WTC11 (cell line): ENCODE measurements at places on chromosomes 12 and 14.

GRCh38 chr14:20262642-20263128 is 23.6 kb downstream of the OR11H4 start:
- DNase-seq = no peak

DNA sequence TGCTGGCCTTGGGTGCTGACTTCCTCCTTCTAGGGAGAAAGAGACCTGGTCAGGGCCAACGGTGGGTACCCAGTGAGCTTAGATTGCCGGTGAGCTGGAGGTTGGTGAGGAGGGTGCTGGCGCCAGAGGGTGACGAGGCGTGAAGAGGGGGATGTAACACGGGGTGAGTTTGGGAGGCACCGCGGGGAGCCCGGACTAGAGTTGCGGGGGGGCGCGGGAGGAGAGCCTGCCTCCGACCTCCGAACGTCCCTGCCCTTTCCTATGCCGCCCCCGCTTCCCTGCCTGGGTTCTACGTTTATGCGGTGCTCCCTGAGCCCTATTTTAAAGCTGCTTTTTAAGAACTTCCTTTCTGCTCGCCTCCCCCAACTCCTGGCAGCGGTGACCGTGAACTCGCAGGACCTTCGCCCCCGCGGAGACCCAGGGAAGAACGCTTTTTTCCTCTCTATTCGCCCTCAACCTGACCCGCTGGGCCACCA is 18.6 kb downstream of the OR6S1 start:
- DNase-seq = no peak

DNA sequence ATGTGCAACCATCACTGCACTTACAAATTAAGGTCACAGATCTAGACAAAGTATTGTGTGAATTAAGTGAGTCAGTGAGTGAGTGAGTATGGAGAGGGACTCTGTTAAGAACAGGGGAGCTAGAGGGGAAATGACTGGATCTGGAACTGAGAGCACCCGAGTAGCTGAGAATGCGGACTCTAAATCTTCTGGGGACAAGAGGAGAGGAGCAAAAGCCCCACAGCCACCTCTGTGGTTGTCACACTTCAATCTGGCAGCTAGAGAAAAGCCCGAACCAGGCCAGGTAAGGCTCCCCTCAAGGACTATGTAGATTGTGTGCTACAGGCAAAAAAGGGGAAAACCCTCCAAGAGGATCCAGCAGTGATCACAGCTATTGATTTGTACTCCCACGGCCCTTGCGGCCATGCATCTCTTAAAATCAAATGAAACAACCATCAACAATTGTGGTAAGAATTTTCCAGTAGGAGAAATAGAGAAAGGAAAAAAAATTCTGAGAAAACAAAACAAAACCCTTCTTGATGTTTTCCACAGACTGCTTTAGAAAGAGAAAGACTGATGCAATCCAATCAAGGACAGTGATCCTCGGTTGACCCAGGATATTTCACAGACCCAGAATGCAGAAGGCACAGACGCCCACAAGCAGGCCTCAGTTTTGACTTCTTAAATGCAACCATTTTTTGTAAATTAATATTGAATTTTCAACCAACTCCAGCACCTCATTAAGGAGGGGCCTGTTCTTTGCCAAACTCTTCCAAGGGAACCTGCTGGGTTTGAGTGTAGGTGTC is 109.6 kb downstream of the SLC38A6 start:
- DNase-seq = no peak

- no peak for DNase-seq
Measured at GRCh38 chr12:34288963-34289345, 266.7 kb downstream of the ALG10 start.

- DNase-seq = no peak
Measured at GRCh38 chr12:117662220-117662619, 300.8 kb upstream of the NOS1 start.

GRCh38 chr12:64824500-64825142 is at the start of gene TBC1D30:
TBC1D30 (plus strand) TSS chr12:64824647; CDS start chr12:64824880, 233 bp downstream.
- DNase-seq = peak; percentile 47

GRCh38 chr14:59633486-59633885 is 56.9 kb upstream of the CCDC175 start:
- DNase-seq = no peak

DNA sequence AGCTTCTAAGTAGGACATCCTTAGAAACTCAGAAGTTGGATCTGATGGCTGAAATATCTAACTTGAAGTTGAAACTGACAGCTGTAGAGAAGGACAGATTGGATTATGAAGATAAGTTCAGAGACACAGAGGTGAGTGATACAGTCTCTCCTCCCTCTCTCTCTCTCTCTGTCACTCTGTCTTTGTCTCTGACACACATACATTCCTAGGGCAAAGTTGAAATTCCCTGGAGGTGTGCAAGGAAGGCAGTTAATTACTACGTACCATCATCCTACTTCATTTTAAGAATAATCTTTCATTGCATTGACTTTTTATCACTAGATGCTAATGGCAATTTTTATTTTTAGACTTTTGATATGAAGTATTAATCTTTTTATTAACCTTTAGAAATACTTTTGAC is 46.2 kb upstream of the REP15 start:
- DNase-seq = no peak

DNA sequence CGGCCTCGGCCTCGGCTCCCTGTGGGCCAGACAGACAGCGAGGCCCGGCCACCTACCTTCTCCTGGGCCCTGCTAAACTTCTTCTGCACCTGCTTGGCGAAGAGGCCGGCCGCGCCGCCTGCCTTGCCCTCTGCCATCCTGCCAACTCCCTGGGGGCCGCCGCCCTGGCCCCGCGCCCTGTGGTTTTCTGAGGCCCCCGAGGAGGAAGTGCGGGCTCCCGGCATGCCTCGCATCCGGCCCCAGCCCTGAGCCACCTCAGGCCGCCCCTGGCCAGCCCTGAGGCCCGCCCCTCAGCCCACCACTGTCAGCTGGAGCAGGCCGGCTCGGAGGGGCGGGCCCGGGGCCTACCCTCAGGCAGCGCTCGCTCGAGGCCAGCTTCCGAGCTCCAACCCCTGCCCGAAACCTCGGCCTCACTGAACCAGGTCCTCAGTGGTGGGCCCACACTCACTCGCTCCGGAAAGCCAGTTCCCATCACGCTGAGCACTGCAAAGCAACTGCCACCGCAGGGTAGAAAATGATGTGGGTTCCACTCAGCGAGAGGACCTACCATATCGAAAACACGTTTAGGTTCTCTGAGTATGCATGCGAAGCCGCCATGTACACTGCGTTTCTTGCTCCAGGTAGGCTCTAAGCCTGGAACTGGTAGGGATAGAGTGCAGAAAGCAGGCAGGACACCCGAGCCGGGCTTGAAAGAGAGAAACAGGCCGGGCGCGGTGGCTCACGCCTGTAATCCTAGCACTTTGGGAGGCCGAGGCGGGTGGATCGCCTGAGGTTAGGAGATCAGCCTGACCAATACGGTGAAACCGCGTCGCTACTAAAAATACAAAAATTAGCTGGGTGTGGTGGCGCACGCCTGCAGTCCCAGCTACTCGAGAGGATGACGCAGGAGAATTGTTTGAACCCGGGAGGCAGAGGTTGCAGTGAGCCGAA is at the start of gene BIN2:
Gene BIN2, minus strand, starts transcription at position 209 of the 930 bp plus-strand sequence. Its CDS starts 72 bp downstream, at position 137.
- DNase-seq = peak; percentile 16

GRCh38 chr12:121489874-121490273 is 90.0 kb downstream of the RNF34 start:
- DNase-seq = no peak

GRCh38 chr14:37197421-37198272 is at the start of gene MIPOL1:
MIPOL1 (plus strand) TSS chr14:37197937; CDS start chr14:37247889, 49,952 bp downstream.
- peak; percentile 60 for DNase-seq

- DNase-seq = peak; percentile 85
Measured at GRCh38 chr12:1517007-1517406, 77.4 kb downstream of the FBXL14 start.

DNA sequence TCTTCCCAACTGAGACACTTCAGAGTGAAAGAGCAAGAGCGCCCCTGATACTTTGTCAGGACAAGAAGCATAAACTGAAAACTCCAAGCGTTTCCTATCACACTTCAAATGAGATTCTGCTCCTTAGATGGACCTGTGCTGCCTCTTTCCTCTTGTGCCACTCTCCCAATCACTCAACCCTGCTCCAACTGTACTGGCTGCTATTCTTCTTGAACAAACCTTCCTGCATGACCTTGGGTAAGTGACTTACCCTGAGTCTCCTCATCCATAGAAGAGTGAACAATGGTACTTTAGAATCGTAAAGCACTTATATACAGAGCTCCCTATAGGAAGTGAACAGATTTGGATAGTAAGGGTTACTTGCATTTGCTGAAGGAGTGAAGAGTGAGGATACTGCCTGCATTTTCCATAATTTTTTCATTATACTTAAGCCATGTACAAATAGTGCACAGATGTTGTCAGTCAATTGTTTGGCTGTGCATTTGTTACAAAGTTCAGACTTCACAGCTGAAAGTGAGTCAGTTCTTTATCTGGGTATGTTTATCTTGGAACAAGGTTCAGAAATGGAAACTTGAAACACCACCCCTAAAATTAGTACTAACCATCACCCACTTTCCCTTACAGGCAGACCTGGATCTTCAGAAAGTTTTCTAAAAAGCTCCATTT is 10.8 kb downstream of the MTERF2 start:
- DNase-seq = no peak

- no peak for DNase-seq
Measured at GRCh38 chr12:1935700-1936378, 17.4 kb upstream of the CACNA2D4 start.

DNA sequence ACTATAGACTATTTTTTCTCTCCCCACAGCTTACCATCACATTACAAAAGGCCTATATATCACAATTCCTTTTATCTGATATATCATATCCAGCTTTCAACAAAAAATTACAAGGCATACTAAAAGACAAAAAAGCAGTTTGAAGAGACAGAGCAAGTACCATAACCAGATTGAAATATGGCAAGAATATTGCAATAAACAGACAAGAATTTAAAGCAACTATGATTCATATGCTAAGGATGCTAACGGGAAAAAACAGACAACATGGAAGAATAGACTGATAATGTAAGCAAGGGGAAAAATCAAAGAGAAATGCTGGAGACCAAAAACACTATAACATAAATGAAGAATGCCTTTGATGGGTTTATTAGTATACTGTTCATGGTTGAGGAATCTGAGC is 40.7 kb downstream of the LRP6 start:
- no peak for DNase-seq

GRCh38 chr14:52366796-52367315 is 52.7 kb downstream of the PTGER2 start:
- DNase-seq = no peak

DNA sequence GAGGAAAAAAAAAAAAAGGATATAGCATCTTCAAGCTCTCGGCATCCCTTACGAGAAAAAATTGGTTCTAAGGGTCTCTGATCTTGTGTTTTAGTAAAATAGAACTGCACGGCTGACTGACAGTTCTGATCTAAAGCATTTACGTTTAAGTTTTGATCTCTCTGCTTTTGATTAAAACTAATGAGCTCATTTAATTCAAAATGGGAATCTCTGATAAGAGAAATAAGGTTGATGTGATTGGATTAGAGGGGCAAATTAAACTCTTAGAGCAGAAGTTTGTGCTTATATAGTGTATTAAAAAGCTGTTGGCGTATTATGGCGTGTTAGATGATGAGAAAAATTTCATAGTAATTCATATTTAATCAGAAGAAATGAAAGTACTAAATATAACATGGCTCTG is 217.6 kb downstream of the EGLN3 start:
- DNase-seq = no peak

GRCh38 chr12:131162113-131162512 is 208.4 kb downstream of the ADGRD1 start:
- DNase-seq = no peak

GRCh38 chr12:19704966-19705365 is 265.7 kb downstream of the AEBP2 start:
- no peak for DNase-seq

DNA sequence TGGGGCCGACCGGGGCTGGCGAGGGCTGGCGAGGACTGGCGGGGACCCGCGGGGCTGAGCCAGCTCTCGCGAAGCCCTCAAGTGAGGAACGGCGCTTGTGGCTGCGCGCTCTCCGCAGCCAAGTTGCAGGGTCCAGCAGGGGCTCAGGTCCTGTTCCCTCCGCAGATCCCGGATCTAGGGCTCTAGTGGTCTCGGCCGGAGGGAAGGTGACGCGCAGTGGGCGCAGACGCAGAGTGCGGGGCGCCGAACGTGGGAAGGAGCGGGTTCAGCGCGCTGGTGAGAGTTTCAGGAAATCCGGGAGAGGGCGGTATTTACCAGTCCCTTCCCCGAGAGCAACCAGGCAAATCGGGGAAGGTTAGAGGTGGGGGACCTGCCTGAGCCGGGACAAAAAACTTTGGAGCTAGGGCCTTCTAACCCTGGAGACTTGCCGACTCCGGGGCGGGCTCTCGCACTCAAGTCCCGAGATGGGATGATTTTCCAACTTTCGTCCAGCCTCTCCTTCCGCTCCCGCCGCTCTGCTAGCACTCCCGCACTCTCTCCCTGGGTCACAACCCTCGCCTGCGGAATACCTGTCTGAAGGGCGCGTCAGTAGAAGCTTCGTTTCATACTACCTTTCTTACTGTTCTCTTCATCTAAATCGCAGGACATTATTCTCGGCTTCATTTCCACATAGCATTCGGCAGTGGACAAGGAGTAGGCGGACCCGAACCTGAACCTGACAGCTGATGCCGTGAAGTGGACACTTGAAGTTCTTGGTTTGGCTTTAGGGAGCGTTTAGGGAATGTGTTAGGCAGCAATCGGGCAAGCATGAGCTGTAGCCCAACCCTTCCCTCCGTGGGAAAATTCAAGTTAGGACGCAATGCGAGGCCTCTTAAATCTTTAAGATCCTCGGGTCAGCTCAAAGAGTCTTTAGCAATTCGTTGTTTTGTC is 13.6 kb upstream of the PAX9 start:
- peak; percentile 70 for DNase-seq

DNA sequence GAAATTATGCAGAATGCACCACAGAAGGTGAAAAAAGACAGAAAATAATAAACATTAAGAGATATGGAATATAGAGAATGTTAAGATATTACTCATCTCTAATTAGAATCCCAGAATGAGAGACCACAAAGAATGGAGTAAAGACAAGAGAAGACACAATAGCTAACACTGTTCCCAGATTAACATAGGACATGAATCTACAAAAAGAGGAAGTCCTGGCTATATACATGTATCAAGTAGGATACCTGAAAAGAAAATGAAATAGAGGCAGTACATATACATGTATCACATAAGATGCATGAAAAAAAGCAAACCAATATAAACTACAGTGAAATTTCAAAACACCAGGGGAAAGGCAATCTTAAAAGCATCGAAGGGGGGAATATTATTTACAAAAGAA is 5.6 kb upstream of the EPS8 start:
- no peak for DNase-seq

DNA sequence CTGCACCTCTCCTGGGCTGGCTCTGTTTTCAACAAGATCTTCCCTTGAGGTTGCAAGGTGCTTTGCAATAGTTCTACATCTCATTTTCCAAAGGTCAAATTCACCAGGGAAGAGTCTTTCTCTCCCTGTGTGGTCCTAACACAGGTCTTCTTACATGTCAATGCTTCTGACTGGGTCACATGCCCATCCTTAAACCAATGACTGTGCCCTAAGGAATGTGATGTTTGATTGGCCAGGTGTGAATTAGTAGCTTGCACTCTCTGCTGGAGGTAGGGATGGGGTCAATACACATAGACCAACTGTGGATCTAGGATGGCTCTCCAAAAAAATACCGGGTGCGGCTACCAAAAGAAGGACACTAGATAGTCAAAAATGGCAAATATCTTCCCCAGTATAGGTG is 19.9 kb upstream of the KCNK10 start:
- DNase-seq = no peak

- no peak for DNase-seq
Measured at GRCh38 chr14:93231129-93231979, 24.3 kb downstream of the UBR7 start.
